ENCODE measurements at places on chromosomes 2 and 18. TPM values are rescaled to one million over a fixed set of nuclear protein-coding genes. Genes with fewer than 3 reads are reported as not detected.

DNA sequence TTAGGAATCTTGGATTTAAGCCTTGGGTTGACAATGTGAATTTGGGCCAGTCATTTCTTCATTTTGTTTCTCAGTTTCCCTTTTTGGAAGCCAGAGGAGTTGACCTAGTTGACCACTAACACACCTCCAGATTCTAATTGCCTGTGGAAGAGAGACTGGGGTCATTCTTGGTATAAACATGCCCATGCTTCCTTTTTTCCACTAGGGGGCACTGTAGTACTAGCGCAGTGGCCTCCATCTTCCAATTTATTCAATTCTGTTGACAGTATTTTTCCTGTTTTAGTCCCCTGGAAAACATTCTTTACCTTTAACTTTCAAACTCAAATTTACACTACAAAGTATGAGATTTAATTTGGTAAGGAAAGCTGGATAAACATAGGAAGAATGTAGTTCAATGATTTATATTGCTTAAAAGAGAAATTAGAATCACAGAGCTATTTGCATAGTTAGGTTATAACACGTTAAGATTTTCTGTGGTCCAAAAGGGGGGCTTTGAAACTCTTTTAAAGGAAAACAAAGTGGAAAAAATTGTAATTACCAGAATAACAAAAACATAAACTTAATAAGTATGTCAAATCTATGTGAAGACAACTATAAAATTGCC, 57.5 kb upstream of the AGPS start:
- DNase-seq: peak; percentile 76

GRCh38 chr2:75079575-75079974, 119.7 kb downstream of the TACR1 start:
- DNase-seq: no peak

The TNFAIP6 gene
- total RNA-seq: 10.5 TPM

- DNase-seq: no peak
These were observed 77.3 kb downstream of the LONRF2 start for GRCh38 chr2:100244881-100245605.

DNA sequence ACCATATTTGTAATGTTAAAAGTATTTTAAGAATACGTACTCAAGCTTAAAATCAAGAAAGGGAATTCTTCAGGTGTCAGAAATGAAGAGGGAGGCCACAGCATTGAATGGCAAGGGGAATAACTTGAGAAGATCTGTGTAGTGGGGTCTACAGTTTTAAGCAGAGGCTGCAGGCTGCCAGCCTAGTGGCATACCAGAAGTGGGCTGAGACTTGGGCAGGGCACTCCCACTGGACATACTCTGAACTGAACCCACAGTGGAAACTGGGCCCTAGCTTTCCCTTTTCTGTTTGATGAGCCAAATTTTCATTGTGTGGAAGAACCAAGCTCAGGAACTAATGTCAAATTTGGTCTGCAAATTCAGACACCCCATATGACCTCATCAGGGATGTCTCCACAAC, 238.8 kb downstream of the PTPRM start:
- DNase-seq: no peak

All from stomach (tissue), 19 donors.